ENCODE measurements at places on chromosomes 13 and 19.

DNA sequence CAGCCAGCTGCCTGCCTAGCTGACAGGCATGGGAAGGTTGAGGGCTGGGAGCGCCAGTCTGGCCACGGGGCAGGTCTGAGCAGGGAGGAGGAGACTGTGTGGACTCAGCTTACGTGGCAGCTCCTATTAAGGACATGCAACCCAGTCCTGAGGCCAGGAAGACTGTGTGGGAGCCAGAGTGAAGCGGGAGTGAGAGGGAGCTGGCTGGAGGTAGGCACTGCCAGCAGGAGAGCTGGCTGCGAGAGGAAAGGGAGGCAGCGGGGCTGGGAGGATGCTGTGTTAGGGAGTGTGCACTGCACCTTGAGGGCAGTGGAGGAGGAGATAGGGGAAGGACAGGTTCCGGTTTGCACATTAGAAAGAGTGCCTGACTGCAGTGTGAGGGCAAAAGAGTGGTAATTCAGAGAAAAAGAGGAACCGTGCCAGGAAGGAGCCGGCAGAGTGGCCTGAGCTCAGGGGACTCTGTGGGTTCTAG, 99.2 kb downstream of the SLC7A1 start:
- DNase-seq = no peak

- DNase-seq = no peak
Observed at GRCh38 chr13:22108283-22108942, 437.5 kb downstream of the FGF9 start.

- no peak for DNase-seq
Observed at GRCh38 chr19:18776288-18776594, 14.9 kb downstream of the COMP start.

GRCh38 chr19:18167011-18167410, 6.6 kb upstream of the IFI30 start:
- no peak for DNase-seq

- DNase-seq = no peak
Observed at GRCh38 chr13:97068151-97068550, 73.9 kb upstream of the OXGR1 start.

DNA sequence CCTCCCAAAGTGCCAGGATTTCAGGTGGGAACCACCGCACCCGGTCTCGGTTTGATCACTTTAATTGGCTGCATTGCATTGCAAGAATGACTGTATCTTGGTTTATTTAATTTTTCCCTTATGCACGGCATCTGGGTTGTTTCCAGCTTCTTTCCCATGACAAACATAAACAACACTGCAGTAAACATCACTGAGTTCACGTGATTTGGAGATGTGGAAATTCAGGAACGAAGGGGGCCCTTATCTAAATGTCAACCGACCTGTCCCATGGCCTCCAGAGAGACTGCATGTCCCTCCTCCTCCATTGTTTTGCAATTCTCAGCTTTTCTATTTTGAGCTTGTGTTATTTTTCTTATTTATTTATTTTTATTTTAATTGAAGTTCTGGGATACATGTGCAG, 14.4 kb upstream of the SULT2B1 start:
- no peak for DNase-seq

GRCh38 chr13:98847780-98848179, 95.3 kb upstream of the SLC15A1 start:
- DNase-seq = no peak

DNA sequence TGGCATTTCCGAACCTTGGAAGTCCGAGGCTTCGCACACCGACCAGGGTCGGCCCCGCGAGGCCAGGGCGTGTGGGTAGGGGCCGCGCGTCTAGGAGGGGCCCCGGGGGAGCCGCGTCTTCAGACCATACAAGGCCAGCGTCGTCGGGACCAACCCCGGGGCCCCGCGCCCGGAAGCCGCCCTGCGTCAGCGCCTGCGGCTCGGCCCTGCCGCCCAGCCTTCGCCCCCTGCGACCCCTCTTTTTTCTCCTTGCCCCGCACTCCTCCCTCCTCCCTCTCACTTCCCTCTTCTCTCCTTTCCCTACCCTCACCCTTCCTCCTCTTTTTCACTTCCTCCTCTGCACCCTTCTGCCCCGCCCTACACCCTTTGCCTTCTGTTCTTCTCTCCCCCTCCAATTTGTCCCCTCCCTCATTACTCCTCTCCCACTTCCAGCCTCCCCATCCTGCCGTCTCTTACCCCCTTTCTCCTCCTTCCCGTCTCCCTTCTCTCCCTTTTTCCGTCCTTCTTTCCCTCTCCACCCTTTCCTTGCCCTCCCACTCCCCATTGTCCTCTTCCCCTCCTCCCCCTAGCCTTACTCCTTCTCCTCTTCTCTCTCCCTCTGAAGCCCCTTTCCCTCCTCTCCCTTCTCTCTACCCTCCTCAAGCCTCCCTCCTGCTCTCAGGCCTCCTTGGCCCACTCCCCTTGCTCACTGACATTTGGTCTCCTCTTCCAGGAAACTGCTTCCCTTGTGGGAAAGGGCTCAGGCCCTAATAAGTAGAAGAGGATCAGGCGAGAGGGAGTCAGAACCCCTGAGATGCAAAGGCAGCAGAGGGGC, 2.2 kb upstream of the PLEKHG2 start:
- peak; percentile 49 for DNase-seq

- DNase-seq = no peak
Observed at GRCh38 chr19:44682807-44683206, 11.5 kb downstream of the CEACAM19 start.

DNA sequence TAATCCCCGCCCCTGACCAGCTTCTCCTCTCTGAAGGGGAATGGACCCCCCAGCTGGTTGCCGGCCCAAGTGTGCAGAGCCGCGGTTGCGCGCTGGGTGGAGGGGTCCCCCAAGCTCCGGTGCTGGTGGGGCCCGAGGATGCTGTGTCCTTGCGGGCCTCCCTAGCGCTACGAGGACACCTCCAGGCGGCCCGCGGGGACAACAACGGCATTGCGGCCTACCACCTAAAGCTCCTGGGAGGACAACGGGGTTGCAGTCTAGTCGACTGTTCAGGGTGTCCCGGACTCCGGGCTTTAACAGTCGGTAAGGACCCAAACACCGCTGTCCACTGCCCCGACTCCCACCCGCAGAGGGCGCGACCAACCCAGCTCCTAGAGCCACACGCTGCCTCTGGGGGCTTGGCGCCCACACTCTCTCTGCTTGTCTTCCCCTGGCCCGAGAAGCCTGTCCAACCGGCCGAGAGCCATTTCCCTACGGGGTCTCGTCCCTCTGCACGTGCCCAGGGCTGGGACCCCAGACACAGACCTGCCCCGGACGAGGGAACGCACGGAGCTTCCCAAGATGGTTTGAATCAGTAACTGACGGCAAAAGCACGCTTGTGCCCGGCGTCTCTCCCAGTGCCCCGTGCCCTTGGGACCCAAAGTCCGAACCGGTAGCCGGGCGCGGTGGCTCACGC, 927 bp upstream of the SDHAF1 start:
- no peak for DNase-seq

- DNase-seq = no peak
Observed at GRCh38 chr13:79992111-79992510, 348.8 kb downstream of the SPRY2 start.

DNA sequence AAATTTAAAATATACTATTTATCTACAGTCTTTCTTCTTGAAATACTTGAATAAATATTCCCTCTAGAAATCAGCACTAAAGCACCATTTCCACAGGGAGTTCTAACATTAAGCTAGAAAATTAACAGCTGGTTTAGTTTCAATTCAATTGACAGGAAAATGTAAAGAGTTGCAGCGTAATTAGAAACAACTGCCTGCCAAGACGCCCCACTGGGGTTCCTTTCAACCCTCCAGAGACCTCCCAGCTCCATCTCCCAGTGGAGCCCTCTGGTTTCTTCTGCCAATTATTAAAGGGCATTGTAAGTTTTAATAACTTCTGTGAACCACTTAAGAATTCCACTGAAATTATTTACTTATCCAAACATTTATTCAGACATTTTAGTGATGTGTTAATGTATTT, 4.2 kb downstream of the GJA3 start:
- no peak for DNase-seq

GRCh38 chr13:113923376-113924063, 50.4 kb downstream of the C13orf46 start:
- no peak for DNase-seq

DNA sequence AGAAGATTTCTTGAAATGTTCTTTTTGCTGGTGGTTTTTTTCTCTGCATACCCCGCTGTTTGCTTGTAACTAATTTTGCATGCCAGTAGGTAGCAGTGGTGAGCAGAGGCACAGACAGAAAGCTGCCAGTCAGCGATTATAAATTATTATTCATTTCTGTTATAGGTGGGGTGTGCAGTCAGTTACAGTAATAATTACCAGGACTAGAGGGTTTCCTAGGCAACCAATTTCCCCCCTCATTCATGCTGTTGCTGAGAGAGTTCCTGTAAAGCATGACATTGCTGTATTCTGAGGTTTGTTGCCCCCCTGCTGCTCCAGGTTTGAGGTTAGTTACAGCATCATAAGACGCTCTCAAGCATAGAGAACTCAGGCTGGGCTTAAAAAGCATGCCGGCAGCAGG, 104.5 kb downstream of the URI1 start:
- DNase-seq = no peak

GRCh38 chr13:59519819-59520218, 643.9 kb downstream of the DIAPH3 start:
- no peak for DNase-seq

DNA sequence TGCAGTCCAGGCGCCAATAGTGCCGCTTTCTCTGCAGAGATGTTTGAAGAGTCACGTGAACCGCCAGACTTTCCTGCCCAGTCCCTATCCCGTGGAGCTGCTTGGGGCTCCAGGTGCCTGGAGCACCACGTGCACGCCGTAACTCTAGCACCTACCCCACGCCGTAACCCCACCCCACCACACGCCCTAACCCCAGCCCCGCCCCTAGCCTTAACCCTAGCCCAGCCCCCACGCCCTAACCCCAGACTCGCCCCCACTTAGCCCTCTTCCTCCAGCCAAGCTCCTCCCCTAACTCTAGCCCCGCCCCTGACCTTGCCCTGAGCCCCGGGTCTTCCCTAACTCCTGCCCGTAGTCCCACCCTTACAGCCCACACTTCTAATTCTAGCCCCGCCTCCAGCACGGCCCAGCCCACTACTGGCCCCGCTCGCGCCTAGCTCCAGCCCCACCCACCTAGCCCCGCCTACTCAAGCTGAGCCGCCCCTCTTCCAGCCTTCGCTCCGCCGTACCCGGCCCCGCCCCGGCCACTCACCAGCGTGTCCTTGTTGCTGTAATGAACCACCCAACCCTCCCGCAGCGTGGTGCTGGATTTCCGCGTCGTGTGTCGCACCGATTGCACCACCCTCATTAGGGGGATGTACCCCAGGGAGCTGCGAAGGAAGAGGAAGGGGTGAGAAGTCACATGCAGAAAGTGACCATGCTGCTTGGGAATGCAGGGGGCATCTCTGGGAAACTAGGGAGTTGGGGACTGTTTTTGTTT, 19.5 kb downstream of the PRKD2 start:
- no peak for DNase-seq

DNA sequence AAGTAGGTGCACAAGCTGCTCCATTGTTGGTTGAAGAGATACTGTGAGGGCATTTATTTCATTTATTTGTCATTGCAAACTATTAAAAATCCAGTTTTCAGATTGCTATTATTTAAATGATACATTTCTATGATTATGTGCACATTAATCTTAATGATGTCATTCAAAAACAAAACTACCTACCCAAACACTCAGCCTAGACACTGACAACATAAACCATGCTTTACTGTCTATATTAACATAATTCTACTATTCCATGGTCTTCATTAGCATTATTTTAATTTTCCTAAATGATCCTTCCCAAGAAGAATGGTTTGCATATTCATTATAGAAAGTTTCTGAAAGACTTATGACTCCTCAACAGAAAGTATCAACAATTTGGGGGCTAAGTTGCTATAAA, 813.0 kb upstream of the SLITRK5 start:
- no peak for DNase-seq

DNA sequence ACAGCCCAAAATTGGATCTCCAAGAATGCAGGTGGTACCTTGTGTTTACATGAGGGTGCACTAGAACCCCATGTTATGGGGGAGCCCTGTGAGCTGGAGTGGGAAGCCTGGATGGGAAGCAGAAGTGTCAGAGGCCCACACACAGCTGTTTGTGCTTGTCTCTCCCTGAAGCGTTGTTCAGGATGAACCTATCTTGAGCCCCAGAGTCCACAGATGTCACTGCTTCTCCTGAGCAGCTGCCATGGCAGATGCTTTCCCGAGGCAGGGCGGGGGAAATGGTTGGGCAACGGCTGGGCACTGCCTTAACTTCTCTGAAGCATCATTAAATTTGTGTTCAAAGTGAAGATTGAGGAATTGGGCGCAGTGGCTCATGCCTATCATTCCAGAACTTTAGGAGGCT, 17.1 kb upstream of the CHST8 start:
- DNase-seq = no peak

DNA sequence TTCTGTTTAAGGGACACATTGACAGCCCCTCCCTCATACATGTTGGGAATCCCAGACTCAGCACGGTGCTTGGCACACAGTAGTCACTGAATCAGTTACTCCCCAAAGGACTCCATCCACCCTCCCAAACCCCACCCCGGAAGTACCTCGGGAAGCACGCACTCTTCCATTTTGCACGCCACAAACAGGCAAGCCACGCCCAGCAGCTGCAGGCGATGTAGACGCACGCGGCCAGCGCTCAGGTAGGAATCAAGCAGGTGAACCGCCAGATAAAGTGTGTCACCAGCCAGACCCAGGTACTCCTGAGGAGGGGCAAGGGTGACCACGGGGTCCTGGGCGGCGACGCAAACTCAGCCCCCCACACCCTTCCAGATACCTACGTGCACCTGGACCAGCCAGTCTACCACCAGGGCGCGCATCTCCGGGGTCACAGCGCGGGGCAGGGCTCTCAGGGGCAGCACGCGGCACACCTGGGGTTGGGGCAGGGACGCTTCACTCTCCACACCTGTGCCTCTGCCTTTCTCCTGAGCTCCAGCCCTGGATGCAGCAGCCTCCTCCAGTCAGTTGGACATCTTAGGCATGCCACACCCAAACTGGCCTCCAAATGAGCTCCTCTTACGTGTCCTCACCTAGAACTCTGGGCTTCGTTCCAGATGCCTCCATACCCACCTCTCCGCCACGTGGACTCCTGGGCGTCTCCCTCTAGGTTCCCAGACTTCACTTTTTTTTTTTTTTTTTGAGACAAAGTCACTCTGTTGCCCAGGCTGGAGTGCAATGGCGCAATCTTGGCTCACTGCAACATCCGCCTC, 1.9 kb downstream of the CCNP start:
- DNase-seq = no peak

GRCh38 chr13:113220141-113220598, 10.8 kb downstream of the CUL4A start:
- no peak for DNase-seq

DNA sequence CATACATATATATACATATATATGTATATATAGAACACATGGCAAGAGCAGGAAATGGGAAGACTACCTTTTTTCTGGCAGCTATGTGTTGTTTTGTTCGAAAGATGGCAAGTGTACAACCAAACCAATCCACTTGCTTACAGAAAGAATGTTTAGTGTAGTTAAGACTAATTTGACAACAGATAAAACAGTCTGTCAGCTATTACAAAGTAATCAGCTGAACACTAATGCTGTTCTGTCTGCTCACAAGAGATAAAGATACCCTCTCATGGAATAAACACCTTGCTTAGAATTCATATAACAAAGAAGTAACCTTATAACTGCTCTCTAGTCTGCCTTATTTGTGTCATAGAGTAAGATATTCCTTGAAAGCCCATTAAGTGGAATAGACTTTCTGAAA, 858 bp upstream of the KCNRG start:
- no peak for DNase-seq

GRCh38 chr13:36414461-36414860, 17.8 kb upstream of the CCNA1 start:
- DNase-seq = no peak
